ENCODE measurements at places on chromosomes 5 and 9. TPM values are rescaled to one million over a fixed set of nuclear protein-coding genes. Genes with fewer than 3 reads are reported as not detected.

GRCh38 chr5:134079748-134080581 lies 34.5 kb upstream of the TCF7 start:
- DNase-seq = no peak

DNA sequence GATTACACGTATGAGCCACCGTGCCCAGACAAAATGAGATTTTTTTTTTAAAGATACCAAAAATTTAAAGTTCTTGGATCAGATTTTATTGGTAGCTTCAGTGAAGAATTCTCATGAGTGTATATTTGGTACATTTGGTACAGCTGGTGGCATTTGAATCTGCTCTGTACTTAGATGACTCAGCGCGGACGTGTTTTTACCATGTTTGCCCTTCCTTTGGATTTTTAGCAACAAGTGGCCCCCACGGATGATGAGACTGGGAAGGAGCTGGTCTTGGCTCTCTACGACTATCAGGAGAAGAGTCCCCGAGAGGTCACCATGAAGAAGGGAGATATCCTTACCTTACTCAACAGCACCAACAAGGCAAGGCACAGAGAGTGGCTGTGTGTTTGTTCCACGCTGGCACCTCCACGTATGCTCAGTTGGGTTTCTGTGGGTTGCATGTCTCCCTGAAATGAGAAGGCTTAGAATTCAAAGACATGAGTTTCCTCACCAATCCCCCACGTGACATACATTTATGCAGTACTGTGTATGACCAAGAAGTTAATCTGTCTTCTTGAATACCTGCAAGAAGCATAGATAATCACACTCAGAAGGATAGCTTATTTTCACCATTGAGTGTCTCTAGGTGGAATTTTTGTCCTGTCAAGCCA lies 36.3 kb downstream of the SPTAN1 start:
- DNase-seq = no peak

The STPG3 gene
- 0.59 TPM for total RNA-seq

DNA sequence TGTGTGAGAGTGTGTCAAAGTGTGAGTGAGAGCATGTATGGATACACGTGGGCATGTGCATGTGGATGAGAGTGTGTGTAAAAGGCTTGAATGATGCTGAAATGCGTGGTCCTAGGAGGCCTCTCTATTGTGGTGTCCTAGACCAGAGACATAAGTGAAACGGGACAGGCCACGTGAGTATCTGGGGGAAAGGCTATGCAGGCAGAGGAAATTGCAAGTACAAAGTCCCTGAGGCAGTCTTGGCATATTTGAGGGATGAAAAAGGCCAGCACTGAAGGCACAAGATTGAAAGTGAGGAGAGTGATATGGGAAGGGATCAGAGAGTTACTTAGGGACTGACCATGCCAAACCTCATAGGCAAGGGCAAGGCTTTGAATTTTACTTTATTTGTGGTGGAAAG lies 67.2 kb upstream of the CCDC152 start:
- DNase-seq = no peak

GRCh38 chr5:122154910-122155309 lies 25.6 kb downstream of the ZNF474 start:
- DNase-seq = no peak

The LCN9 gene
- total RNA-seq = not detected

DNA sequence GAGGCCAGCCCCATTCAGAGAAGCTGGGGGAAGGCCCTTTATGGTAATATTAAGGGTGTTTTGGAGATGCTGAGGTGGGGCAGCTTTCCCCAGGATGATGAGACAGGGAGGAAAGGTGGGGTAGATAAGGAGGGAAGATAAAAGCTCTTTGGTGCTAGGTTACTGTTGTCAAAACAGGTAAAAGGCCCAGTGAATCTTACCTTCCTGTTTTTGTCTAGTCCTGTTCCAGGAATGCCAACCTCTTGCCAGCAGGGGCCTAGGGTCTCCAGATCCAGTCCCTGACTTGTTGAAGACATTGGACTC lies 797 bp upstream of the CCL27 start:
- DNase-seq = no peak

The GARIN3 gene
- not detected for total RNA-seq

GRCh38 chr5:24407466-24407865 lies 237.3 kb downstream of the CDH10 start:
- DNase-seq = no peak

DNA sequence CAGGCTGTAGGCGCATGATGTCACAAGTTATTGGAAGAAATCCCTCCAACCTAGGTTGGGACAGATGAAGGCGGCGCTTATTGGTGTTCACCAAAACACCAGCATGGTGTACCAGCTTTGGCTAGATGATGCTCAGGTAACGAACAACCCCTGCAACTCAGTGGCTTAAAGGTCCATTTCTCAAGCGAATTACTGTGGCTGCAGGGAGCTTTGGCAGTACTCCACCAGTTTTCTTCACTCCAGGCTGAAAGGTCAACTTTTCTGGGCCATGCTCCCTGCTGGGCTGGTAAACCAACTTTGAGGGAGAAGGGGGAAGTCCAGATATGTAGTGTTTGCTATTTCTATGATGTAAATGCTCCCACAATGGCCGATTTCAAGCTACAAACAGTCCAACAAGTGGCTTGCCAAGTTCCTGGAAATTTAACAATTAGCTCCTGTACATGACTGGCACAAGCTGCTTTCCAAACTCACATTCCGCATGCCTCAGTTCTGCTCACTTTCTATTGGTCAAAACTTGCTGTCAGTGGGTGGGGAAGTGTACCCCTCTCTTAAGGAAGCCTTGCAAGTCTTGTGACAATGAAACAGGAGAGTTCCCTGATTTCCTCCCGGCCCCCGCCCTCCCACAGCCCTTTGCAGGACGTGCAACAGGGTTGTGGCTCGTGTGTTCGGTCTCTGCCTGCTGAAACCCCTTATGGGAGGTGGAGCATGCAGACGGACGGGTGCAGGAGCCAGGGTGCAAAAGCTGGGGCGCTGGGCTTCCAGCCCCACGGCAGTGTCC lies 588 bp upstream of the ZBED3 start:
- peak; percentile 39 for DNase-seq

DNA sequence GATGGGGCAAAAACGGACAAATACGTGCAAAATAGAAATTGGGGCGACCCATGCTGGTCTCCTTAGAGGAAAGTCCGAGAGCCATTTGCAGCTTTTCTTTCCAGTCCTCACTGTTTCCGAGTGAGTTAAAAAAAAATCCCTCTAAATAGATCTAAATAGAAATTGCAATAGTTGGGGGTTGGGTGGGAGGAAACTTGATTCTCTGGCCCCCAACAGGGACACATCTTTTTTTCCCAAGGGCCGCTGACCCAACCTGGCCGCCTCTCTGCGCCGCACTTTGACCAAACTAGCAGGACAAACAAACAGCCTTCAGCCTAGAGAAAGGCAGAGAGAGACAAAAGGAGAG lies 2.8 kb upstream of the NKX2-5 start:
- no peak for DNase-seq

GRCh38 chr9:36840898-36841536 lies 193.1 kb downstream of the PAX5 start:
- no peak for DNase-seq

The THBS4 gene
- total RNA-seq = 9.2 TPM

The PPIC gene
- total RNA-seq = 50.6 TPM

GRCh38 chr5:133877351-133878235 lies 90.8 kb downstream of the C5orf15 start:
- DNase-seq = no peak

DNA sequence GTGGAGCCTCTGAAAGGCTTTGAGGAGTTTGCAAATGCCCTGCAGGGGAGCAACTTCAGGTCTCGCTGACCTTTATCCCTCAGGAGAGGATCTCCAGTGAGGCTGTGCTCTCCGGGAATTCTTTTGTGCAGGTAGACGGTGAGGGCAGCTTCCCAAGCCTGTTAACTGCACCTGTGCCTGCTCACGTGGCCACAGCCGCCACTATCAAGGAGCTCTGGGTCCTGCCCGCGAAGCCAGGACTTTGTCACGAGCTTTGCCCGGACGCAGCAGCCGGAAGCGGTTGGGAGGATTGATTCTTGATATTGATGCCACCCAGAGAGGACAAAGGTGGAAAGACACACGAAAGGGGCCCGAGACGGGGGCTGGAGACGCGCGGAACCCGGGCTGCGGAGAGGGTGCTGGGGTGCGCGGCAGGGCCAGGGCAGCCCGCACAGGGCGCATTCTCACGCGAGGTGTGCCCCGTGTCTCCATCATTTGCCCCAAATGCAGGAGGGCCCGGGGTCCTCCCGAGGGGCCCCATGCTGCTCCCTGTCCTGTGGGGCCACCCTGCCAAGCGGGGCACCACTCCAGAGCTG lies 18.2 kb downstream of the SLC9A3 start:
- no peak for DNase-seq

- no peak for DNase-seq
Observed at GRCh38 chr9:128969491-128969890, 22.0 kb downstream of the NUP188 start.

The UGT3A1 gene
- not detected for total RNA-seq

DNA sequence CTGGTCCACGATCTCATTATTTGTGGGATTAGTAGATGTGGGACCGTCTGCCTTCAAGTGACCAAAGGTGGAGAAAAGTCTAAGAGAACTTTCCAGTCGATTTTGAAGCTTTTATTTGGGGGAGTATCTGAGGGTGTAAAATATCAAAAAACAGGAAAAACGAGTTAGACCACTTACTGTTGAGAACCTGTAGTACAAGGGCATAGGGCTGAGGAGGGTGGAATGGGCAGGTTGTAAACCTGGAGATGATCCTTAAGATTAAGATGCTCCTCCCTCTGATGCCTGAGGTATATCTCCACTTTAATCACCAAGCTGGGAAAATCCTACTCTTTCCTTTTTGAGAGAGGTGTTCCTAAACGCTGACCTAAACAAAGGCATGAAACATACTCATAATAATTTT lies 32.0 kb upstream of the GTF2H2C start:
- no peak for DNase-seq

- DNase-seq = no peak
Observed at GRCh38 chr9:105204416-105204815, 40.0 kb upstream of the SLC44A1 start.

The PCDHGB6 gene
- total RNA-seq = 4.9 TPM

The AQP7 gene
- total RNA-seq = 51.8 TPM

- no peak for DNase-seq
Observed at GRCh38 chr5:50768634-50769033, 102.2 kb downstream of the PARP8 start.

The CCDC112 gene
- total RNA-seq = 3.0 TPM

DNA sequence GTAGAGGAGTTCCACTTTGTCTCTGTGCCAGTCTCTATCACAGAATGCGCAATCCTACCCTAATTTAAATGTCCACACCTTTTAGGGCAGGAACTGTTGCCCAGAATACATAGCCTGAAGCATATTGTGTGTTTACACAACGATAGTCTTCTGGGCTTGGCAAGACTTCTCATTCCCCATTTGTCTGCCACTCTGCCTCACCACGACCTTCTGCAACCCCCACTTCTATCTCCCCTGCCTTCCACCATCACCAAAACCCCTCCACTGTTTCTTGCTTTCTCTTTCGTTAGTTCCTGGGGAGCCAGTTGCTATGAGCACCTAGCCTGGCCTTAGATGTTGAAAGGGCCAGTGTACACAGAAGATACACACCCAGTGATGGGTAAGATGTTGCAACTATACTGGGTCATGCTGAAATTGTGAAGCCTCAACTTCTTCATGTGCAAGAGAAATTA lies 883 bp upstream of the RNF145 start:
- DNase-seq = no peak

DNA sequence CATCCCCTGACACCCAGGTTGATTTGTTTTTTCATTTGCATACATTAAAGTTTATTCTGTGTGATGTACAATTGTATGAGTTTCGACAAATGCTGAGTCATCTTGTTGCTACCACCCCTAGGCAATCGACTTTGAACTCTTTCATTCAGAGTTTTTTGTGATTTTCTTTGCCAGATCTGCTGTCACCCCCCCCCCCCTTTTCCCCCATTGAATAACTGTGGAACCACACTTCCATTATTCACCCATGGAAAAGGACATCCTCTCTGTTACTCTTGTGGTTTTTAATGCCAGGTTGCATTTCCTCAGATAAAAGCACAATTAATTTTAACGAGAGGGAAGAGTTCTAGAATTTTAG lies 13.7 kb upstream of the FAM120AOS start:
- DNase-seq = no peak

- no peak for DNase-seq
Observed at GRCh38 chr5:13627673-13628454, 316.6 kb downstream of the DNAH5 start.

DNA sequence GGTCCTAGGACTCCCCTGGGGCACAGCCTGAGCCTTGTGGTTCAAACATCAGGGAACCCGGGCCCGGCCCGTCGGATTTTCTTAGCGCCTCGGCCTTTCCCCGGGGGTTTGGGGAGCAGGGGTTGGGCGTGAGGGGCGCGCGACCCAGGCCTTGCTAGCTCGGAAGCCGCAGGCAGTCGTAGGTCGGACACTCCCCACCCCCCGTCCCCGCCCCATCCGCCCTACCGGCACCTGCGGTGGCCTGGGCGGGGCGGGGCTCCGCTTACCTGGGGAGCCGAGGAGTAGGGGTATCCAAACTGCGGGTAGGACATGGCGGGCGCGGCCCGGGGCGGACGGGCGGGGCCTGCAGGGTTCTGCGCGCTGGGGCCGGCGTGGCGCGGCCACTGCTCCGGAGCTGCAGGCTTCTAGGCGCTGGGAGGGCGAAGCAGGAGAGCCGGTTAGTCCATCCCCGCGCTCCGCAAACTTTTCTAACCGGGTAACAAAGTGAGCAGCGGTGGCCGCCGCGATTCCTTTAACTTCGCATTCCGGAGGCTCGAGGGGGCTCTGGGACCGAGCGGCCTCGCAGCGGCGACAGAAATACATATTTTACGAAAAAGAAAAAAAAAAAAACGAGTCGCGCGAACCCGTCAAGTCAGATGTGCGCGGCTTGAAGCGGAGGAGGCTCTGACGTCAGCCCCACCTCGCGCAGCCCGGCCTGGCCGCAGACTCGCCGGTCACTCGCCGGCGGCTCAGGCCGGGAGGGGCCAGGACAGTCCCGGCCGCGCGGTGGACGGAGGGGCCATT lies at the start of gene IRX4:
Gene IRX4 (minus strand): TSS at position 589 of the 783 bp plus-strand sequence. CDS start 278 bp downstream, at position 311.
- DNase-seq = peak; percentile 17

DNA sequence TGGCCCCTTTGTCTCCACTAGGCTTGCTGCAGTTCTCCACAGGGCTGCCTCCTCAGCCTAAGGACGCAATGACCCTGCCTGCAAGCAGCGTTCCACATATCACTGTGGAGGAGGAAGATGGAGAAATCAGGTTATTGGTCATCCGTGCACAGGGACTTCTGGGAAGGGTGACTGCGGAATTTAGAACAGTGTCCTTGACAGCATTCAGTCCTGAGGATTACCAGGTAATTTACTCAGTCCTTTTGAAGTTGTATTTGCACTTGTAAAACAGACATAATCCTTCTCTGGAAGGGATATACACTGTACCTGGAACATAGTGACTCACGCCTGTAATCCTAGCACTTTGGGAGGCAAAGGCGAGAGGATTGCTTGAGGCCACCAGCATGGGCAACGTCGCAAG lies 116.6 kb downstream of the ADGRV1 start:
- no peak for DNase-seq

GRCh38 chr9:137694962-137695875 lies 76.4 kb downstream of the EHMT1 start:
- peak; percentile 45 for DNase-seq

GRCh38 chr5:10465726-10466125 lies 24.0 kb downstream of the ROPN1L start:
- DNase-seq = no peak

The FOXI1 gene
- not detected for total RNA-seq

- DNase-seq = no peak
Observed at GRCh38 chr5:78634634-78635033, 13.9 kb downstream of the LHFPL2 start.

The FSD1L gene
- 2.5 TPM for total RNA-seq

- DNase-seq = no peak
Observed at GRCh38 chr9:73753171-73753570, 601.5 kb downstream of the ANXA1 start.

The PRELID2 gene
- total RNA-seq = 23.1 TPM

Data from left cardiac atrium (tissue), 4 donors.